ENCODE measurements at places on chromosomes 6 and 20. TPM values are rescaled to one million over a fixed set of nuclear protein-coding genes. Genes with fewer than 3 reads are reported as not detected.

PACSIN1 gene
- 12.5 TPM for total RNA-seq

WFDC12 gene
- total RNA-seq, result not detected

KCNK5 gene
- total RNA-seq, result 0.28 TPM

ERMARD gene
- 21.2 TPM for total RNA-seq

ADTRP gene
- total RNA-seq, result not detected

E2F1 gene
- 21.2 TPM for total RNA-seq

DYNLT2 gene
- total RNA-seq, result 1.9 TPM

WDR27 gene
- total RNA-seq, result 83.0 TPM
